ENCODE measurements at places on chromosomes 7 and 10.

DNA sequence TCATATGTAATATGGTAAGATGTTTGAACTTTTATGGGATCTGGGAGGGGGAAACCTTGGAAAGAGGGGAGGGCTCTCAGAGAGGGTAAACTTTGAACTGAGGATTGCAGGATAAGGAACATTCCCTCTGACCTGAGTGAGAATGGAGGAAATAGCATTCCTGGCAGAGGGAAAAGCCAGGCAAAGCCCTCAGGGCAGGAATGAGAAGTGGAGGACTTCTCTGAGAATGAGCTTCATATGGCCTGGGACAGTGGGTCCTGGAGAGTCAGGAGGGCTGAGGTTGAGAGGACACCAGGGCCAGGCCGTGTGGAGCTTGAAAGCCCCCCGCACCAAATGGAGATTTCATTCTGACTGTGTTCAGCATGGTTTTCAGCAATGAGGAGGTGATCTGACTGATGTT, 34.2 kb downstream of the NPVF start:
- DNase-seq: no peak

GRCh38 chr10:129935867-129936152, 28.3 kb downstream of the EBF3 start:
- DNase-seq: no peak

DNA sequence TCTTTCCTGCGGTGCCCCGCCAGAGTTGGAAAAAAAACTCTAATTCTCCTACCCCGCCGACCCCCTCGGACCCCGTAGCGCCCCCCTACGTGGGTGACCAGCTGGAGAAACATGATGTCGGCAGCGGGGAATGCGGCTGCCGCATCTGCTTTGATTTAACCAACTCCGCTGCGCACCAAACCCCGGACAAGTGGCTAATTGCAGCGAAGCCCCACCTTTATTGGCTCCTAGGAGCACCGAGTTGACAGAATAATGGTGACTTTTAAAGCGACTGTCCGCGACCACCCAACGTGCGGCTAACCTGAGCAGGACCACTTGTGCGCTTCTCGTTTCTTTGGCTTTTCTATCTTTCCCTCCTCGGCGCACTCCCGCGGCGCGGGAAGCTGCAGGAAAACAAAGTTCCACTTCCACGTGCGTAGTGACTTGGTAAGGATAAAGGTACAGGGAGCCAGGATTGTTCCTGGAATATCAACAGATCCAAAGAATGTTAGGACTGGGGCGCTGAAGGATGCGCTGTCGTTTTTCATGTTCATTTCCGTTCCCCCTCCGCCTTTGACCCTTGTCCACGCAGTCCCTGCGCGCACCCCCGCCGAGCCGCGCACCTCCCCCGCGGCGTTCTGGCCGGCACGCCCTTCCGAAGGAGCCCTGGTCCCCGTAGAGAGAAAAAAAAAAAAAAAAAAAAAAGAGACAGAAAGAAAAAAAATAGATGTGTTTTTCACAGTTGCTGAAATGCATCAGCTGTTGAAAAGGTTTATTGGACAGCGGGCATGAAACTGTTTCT, 1.4 kb downstream of the WNT16 start:
- no peak for DNase-seq

GRCh38 chr7:38727184-38727940, 96.2 kb upstream of the AMPH start:
- DNase-seq: no peak

DNA sequence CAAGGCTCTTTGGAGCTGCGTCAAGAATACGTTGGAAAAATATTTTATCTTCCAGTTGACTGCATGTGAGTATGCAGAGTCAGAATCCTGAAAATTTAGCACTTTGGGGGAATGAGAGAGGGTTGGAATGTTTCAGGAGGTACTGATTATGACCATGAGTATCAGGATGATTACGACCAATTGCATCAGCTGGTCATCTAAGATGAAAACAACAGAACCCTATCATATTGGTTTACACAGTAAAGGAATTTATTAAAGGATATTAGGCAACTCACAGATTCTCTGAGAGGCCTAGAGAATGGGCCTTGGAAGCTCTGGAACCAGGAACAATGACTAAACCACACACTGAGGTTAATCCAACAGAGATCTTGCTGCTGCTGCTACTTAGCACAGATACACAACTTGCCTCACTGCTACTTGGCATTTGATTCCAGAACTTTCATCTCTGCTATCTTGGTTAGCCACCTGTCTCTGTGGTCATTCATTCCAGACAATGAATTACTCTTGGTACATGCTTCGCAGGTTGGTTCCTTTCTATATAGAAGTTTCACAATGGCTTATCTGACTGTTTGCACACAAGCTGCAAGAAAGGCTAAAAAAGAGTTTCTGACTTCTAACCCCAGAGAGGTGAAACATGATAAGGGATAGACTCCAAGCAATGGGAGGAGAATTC, 68.0 kb upstream of the CTTNBP2 start:
- DNase-seq: no peak

Data from Ammon's horn (tissue), 1 donor.